ENCODE measurements at places on chromosomes 7 and 10.
A peak's percentile ranks its signal among the peaks of the same experiment; 100 is the strongest.

- DNase-seq: no peak
Measured at GRCh38 chr10:72277996-72278667, 4.4 kb downstream of the DDIT4 start.

GRCh38 chr10:921471-922414, 9.8 kb downstream of the LARP4B start:
- no peak for DNase-seq

DNA sequence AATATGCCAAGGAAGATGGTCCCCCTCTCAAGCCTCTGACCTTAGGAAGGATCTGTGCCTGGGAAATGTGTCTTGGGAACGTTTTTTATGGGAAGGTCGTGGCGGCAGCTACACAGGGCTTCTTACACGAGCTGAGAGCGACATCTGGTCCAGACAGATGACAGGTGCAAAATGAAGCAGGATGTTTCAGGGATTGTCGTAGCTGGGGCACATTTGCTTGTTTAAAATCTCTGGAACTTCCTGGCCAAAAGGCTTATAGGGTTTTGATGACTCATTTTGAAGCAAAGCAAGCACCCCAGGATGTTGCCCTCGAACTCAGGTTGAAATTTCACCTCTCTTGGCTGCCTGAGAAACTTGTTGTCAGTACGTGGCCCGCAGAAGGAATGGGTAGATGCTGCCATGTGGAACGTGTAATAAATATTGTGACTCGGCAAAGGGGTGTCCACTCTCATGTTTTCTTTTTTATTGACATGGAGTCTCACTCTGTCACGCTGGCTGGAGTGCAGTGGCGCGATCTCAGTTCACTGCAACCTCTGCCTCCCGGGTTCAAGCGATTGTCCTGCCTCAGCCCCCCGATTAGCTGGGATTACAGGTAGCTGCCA, 117.5 kb downstream of the CAMK1D start:
- DNase-seq: no peak

DNA sequence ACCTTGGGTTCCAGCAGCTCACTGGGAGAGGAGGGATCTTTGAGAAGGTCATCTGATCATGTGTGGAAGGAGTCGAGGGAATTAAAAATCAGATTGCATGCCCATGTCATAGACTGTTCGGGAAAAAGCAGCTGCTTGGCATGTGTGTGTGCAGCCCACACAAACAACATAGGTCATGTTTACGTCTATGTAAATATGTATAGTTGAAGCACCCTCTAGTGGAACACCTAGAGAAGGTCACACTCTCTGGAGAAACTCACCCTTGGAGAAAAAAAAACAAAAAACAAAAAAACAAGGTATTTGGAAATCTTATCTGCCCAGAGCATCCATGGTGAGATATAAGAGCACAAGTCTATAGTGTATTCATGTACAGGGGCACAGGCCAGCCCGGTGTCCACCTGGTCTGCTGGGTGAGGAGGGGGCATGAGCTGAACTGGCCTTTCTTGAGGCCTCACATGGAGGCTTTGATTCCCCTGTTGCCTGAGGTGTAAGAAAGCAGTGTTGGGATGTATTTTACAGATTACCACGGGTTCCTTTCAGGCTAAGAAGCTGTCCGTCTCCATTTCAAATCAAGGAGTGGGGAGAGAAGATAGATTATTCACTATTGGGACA, 98.0 kb downstream of the NPY start:
- no peak for DNase-seq

- DNase-seq: no peak
Measured at GRCh38 chr10:25078658-25079431, 62.4 kb downstream of the THNSL1 start.

- DNase-seq: no peak
Measured at GRCh38 chr7:55063061-55063460, 44.2 kb downstream of the EGFR start.

GRCh38 chr7:108418946-108419345, 37.3 kb downstream of the NRCAM start:
- DNase-seq: no peak

GRCh38 chr7:87474533-87475358, 734 bp downstream of the ABCB4 start:
- DNase-seq: no peak

DNA sequence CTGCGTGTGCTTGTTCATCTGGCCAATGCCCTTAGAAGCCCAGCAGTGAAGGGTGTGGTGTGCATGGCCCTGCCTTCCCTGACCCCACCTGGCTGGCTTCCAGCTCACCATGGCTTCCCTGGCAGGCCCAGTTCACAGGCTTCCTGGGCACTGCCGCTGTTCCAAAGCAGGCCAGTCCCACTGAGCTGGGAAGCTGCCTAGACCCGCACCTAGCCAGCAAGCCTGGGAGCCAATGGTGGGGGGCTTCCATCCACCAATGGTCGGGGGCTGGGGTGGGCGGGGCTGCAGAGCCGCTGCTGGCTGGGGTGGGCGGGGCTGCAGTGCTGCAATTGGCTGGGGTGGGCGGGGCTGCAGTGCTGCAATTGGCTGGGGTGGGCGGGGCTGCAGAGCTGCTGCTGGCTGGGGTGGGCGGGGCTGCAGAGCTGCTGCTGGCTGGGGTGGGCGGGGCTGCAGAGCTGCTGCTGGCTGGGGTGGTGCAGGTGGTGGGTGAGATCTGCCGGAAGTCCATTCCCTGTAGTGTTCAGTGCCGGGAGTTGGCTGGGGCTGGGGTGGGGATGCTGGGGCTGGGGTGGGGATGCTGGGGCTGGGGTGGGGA, 12.4 kb downstream of the CALY start:
- DNase-seq: peak; percentile 40

DNA sequence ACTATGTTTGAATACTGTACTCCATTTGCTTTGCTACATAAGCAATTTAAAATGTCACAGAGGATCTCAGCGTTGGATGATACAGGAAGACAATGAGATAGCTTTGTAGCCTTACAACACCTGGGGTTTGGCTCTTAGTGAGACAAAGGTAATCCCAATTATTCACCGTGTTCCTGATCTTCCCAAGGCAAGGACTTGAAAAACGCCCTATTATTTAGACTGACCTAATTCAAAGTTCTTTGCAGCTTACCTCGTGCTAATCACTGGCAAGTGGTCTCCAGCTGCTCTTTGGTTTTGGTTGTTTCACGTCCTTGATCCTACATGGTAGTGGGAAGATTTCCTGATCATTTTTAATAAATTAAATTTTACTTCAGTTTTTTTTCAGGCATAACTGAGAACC, 23.0 kb upstream of the C7orf33 start:
- DNase-seq: no peak

GRCh38 chr7:93723424-93724124, 149.1 kb upstream of the CALCR start:
- DNase-seq: no peak

DNA sequence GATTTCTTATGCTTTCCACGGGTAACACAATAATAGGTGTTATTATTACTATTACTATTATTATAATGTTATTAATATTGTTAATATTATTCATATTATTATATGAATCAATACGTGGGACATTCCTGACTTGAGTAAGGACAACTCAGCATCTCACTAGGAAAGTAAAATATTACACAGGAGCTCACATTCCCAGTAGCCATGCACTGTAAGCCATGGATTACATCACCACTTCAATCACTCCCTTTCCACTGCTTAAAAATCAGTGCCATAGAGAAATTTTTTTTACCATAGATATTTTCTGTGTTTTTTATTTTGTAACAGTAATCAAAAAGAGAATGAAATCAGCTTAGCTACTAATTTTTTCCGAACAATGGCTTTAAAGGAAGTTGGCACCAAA, 68.5 kb upstream of the DGKI start:
- no peak for DNase-seq

Measured in activated CD4-positive, alpha-beta T cell treated with anti-CD3 and anti-CD28 coated beads, Interleukin-2, amount 50 U/mL, for 24 hours (primary cell).